Tongue (tissue), 3 donors: ENCODE measurements at places on chromosomes 12 and 14. TPM values are rescaled to one million over a fixed set of nuclear protein-coding genes. Genes with fewer than 3 reads are reported as not detected.
A peak's percentile ranks its signal among the peaks of the same experiment; 100 is the strongest.

Gene SPX
- total RNA-seq = 19.8 TPM

- no peak for DNase-seq
Measured at GRCh38 chr14:50736932-50737419, 68.9 kb upstream of the SAV1 start.

- DNase-seq = peak; percentile 69
Measured at GRCh38 chr14:37150414-37150813, 22.0 kb downstream of the SLC25A21 start.

Gene RHEBL1
- total RNA-seq = 0.31 TPM

Gene RFLNA
- total RNA-seq = 5.8 TPM

Gene CFAP73
- total RNA-seq = 6.9 TPM
